NCI-H1417 treated with DMSO at 0.1 percent for 48 hours (cell line): ENCODE measurements at places on chromosomes 3 and 15.
A peak's percentile ranks its signal among the peaks of the same experiment; 100 is the strongest.

GRCh38 chr3:112046599-112046998 is 12.1 kb downstream of the TMPRSS7 start:
- no peak for DNase-seq

GRCh38 chr3:81592101-81592500 is 169.3 kb downstream of the GBE1 start:
- no peak for DNase-seq

DNA sequence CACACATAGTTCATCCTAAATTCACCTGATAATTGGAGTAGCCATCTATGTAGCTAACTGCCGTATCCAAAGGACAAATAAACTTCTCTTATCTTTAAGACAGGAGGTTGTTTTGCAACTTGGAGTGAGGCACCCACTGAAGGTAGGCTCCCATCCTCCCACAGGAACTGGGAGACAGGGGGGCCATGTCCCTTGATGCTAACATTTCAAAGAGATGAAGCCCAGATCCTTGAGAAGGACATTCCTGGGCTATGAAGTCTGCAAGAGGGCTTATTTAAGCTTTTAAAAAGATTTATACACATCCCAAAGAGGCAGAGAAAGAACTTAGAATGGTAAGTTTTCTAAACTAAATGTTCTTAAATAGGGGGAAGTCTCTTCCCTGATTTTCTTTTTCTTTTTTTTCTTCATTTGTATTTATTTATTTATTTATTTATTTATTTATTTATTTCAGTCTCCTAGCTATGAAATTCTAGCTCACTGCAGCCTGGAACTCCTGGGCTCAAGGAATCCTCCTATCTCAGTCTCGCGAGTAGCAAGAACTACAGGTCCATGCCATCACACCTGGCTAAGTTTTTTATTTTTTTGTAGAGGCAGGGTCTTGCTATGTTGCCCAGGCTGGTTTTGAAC is 12.8 kb upstream of the MOBP start:
- DNase-seq: no peak

- no peak for DNase-seq
Observed at GRCh38 chr3:44584646-44585501, at the start of gene ZNF660. TSS of gene ZNF660 (plus strand) at chr3:44584964. CDS start at chr3:44594194, 9,230 bp downstream.

DNA sequence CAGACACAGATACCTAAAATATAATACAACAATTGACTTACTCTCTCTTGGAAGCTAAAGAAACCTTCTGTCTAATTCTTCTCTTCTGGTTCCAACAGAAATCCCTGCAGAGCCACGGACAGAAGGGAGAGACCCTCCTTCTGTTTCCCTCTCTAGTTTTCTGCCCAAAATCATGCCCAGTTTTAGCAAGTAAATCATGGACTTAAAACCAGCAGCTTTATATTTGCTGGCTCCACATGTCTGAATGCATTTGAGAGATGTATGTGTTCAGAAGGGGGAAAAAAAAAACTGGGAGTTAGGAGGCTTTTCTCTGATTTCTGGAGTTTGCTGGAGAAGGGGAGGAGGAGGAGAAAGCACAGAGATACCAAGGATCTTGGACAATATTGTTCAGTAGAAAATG is 147.1 kb downstream of the LSAMP start:
- no peak for DNase-seq

DNA sequence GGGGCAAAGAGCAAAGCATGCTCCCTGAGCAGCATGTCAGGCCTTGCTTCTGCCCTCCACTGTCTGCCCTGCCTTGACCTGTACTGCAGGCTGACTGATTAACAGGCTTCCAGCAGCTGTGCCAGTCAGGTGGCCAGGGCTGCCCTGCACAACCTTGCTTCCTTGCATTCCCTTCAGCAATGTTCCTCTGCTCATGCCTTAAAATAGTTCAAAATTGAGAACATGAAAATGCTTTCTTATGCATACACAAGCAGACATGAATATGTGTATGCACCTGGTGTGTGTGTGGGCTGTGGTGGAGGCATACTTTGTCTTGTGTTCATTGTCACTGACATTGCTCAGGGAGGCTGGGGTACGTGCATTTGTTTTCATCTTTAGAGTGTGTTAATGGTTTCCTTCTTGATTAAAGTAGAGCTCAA is 1.2 kb upstream of the SLC22A13 start:
- DNase-seq: no peak

- DNase-seq: no peak
Observed at GRCh38 chr3:197458179-197458707, 97.5 kb downstream of the BDH1 start.

- DNase-seq: peak; percentile 77
Observed at GRCh38 chr15:40952901-40953712, at the start of gene CHAC1. TSS of gene CHAC1 (plus strand) at chr15:40953471. CDS start at chr15:40953584, 113 bp downstream.

- peak; percentile 20 for DNase-seq
Observed at GRCh38 chr15:44811337-44811736, 75.0 kb downstream of the TRIM69 start.

- no peak for DNase-seq
Observed at GRCh38 chr3:67484085-67484484, 170.3 kb downstream of the SUCLG2 start.

- DNase-seq: no peak
Observed at GRCh38 chr3:72444656-72445223, 403.5 kb downstream of the SHQ1 start.

- DNase-seq: no peak
Observed at GRCh38 chr3:98528474-98529346, 3.1 kb upstream of the GPR15 start.

DNA sequence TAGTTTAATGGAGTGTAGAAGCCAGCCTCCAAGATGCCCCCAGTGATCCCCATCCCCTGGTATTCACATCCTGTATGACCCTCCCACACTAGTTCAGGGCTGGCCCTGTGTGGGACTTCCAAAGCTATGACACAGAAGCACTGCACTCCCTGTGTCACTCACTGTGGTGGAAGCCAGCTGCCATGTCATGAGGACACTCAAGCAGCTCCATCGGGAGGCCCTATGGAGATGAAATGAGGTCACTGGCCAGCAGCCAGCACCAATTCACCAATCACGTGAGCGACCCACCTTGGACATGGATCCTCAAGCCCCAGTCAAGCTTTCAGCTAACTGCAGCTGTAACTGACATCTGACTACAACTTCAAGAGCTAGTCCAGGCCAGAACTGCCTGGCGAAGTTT is 3.9 kb upstream of the ACAN start:
- no peak for DNase-seq

DNA sequence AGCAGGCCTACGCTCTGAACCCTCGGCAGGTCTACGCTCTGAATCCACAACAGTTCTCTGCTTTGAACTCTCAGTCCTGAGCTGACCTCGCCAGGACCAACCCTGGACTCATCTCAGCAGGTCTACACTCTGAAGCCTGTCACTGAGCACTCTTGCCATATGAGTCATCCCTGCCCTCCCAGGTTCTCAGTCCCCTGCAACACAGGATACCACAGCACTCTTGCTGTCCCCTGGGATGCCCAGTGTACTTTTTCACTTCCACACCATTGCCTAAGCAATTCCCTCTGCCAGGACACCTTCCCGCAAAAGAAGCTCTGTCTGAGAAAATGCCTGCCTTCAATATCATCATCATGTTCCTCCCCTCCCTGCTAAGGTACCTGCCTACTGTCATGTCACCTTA is 42.0 kb downstream of the NUP210 start:
- DNase-seq: no peak

DNA sequence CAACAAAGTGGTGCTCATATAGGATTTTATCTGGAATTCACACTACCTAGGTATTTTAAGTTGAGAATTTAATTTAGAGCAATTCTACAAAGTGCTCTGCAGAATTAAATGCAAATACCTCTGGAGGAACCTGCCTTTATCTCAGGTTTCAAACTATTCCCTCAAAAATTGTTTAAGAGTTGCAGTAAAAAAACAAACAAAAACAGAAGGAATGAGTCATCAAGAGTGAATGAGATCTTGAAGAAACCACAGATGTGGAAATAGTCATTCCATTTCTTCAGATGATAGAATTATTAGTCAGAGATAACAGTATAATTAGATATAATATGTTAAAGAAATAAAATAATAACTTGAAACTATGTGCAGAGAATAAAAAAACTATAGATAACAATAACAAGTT is 80.8 kb upstream of the SCN5A start:
- DNase-seq: no peak

GRCh38 chr3:109643590-109643989 is 306.2 kb upstream of the DPPA4 start:
- no peak for DNase-seq

GRCh38 chr3:140359233-140359995 is 318.4 kb upstream of the TRIM42 start:
- DNase-seq: peak; percentile 19

GRCh38 chr15:76070921-76071635 is 11.3 kb downstream of the TMEM266 start:
- no peak for DNase-seq

GRCh38 chr3:48518638-48519276 is 14.8 kb upstream of the SHISA5 start:
- no peak for DNase-seq

DNA sequence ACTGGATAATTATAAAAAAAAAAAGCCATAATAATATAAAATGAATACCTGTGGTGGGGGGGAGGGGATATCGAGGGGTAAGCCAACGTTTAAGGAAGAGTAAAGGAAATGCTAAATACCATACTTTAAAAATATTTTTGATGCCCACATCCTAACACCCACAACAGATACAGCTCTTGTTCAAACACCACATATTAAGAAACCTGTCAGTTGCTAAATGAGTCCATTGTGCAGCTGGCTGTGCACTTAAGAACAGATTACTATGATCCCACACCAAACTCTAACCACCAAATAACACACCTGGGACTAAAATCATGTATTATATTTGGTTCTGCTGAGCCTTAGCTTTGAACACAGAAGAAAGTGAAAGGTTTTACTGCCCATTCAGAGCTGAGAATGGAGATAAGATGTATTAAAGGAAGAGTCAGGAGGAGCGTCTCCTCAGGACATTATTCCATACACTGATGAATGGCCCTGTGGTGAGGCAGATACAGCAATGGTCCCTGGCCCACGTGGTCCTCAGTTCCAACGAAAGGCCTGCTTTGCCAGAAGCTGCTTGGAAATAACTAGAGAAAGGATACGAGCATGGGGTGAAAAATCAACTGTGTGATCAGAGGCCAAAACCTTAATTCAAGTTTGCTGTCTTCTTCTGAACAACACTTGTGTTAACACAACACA is 515.4 kb downstream of the FOXP1 start:
- DNase-seq: no peak

- DNase-seq: no peak
Observed at GRCh38 chr3:11929531-11929930, 74.7 kb upstream of the SYN2 start.
